Colonic mucosa (tissue), 4 donors: ENCODE measurements at places on chromosomes 3 and 15.
A peak's percentile ranks its signal among the peaks of the same experiment; 100 is the strongest.

DNA sequence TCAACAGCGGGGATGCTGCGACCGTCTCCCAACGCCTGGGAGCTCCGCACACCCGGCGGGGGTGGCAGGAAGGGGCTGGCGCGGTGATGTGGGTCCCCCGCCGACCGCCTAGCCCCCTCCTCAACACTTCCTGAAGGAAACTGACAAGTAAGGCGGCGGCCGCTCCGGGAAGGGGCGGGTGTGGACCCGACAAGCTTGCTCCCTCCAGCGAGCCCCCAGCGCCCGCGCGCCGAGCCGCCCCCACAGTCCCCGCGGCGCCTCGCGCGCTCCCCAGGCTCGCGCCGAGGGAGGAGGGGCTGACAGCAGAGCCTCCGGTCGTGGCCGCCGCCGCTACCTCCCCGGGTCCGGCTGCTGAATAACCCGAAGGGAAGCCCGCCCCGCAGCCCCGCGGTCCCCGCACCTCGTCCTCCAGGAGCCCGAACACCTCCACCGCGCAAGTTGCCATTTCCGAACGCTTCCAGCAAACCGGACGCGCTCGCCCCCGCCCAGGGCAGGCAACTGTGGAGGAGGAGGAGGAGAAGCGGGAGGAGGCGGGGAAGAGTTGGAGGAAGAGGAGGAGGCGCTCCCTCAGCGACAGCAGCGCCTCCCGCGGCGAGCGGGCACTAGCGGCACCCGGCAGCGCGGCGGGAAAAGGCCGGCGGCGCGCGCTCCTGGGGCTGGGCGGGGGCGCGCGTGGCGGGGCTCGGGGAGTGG lies at the start of gene NEDD4:
Gene NEDD4, minus strand, starts transcription at position 502 of the 693 bp plus-strand sequence. Its CDS starts 57 bp downstream, at position 445.
- H3K4me3 ChIP-seq: peak within 1 kb of the TSS; percentile 80
- no peaks in the 10 kb centered on the region for H3K27me3 ChIP-seq
- no peaks in the 10 kb centered on the region for H3K36me3 ChIP-seq
- DNase-seq: peak; percentile 87
- peak within 1 kb of the TSS; percentile 88 for H3K27ac ChIP-seq
- H3K4me1 ChIP-seq: peaks cover 5% of the 10 kb centered on the region

GRCh38 chr3:55532806-55533205 lies 45.7 kb upstream of the WNT5A start:
- no peaks in the 10 kb centered on the region for H3K36me3 ChIP-seq
- H3K4me3 ChIP-seq: no peak overlapping the region
- no peaks in the 10 kb centered on the region for H3K27me3 ChIP-seq

GRCh38 chr3:188916934-188917401 lies 254.8 kb upstream of the TPRG1 start:
- no peaks in the 10 kb centered on the region for H3K36me3 ChIP-seq
- H3K27me3 ChIP-seq: no peaks in the 10 kb centered on the region
- H3K4me1 ChIP-seq: no peaks in the 10 kb centered on the region

GRCh38 chr15:38362355-38362754 lies 91.6 kb upstream of the FAM98B start:
- no peak for DNase-seq
- no peak overlapping the region for H3K4me3 ChIP-seq
- no peaks in the 10 kb centered on the region for H3K36me3 ChIP-seq

- no peaks in the 10 kb centered on the region for H3K27me3 ChIP-seq
- no peaks in the 10 kb centered on the region for H3K36me3 ChIP-seq
- H3K27ac ChIP-seq: no peak overlapping the region
- H3K4me3 ChIP-seq: no peak overlapping the region
These were observed 29.4 kb upstream of the ATP8B4 start for GRCh38 chr15:50148362-50148963.

- no peak overlapping the region for H3K4me3 ChIP-seq
- H3K4me1 ChIP-seq: no peaks in the 10 kb centered on the region
- H3K27me3 ChIP-seq: no peaks in the 10 kb centered on the region
- no peak overlapping the region for H3K27ac ChIP-seq
These were observed 51.7 kb upstream of the CAPN7 start for GRCh38 chr3:15154326-15154725.

DNA sequence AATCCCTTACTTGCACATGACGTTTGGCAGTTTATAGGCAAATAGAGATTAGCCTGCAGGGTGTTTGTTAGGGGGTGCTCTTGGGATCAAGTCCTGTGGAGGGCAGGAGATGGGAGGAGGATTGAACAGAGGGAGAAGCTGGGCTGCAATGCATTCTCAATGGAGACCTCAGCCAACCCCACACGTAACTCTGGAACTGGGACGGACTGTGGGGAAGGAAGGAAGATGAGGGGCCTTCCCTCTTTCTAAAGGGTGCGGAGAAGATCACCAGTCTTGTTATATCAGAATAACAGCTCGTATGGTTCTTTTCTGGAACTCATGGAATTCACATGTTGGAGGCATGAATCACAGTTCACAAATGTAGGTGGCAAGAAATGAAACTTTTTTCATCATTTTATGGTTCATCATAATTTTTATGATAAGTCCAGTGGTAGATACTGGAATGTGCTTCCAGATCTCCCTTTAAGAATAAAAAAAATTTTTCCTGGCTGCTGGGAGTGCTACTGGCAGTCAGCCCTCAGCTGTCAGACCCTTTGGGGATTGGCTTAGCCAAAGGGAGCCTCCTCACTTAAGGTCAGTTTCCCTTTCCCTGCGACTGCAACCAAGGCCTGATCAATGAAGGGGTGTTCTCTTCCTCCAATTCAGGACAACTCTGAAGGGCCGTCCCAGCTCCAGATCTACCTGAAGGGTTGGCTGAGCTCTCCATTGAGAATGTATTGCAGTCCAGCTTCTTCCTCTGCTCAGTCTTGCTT lies 20.5 kb upstream of the LYZL4 start:
- no peaks in the 10 kb centered on the region for H3K27me3 ChIP-seq
- H3K27ac ChIP-seq: no peak overlapping the region
- DNase-seq: no peak
- H3K36me3 ChIP-seq: no peaks in the 10 kb centered on the region

- DNase-seq: no peak
- H3K4me1 ChIP-seq: no peaks in the 10 kb centered on the region
- H3K36me3 ChIP-seq: no peaks in the 10 kb centered on the region
- H3K27me3 ChIP-seq: no peaks in the 10 kb centered on the region
- no peak overlapping the region for H3K4me3 ChIP-seq
These were observed 15.3 kb upstream of the SEMA3F start for GRCh38 chr3:50139718-50140423.

DNA sequence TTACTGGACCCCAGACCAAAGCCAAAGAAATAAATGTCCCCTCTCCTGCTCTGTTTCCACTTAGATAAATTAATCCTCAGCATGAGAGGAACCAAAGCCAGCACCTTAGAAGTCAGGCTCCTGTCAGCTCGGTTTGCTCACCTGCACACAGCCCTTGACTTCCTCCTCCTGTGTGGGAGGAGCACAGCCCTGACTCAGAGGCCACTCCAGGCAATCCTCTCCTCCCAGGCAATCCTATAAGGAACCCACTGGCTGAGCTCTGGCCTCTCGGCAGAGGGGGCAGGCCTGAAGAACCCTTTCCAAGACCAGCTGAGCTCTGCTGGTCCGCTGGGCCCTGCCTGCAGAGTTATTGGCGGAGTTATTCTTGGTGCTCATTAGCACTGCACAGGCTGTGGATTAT lies 30.8 kb downstream of the LIPC start:
- H3K36me3 ChIP-seq: no peaks in the 10 kb centered on the region
- H3K4me3 ChIP-seq: no peak overlapping the region
- DNase-seq: peak; percentile 81
- H3K27me3 ChIP-seq: no peaks in the 10 kb centered on the region
- no peak overlapping the region for H3K27ac ChIP-seq

- H3K4me1 ChIP-seq: no peaks in the 10 kb centered on the region
- no peak for DNase-seq
- H3K36me3 ChIP-seq: no peaks in the 10 kb centered on the region
- H3K27me3 ChIP-seq: no peaks in the 10 kb centered on the region
- H3K27ac ChIP-seq: no peak overlapping the region
These were observed 69.6 kb downstream of the SLC12A8 start for GRCh38 chr3:125142940-125143339.

GRCh38 chr3:10758304-10759037 lies 57.6 kb upstream of the SLC6A11 start:
- no peaks in the 10 kb centered on the region for H3K27me3 ChIP-seq
- no peak overlapping the region for H3K4me3 ChIP-seq
- H3K4me1 ChIP-seq: no peaks in the 10 kb centered on the region
- no peak overlapping the region for H3K27ac ChIP-seq

GRCh38 chr3:28940530-28940929 lies 340.3 kb upstream of the RBMS3 start:
- DNase-seq: peak; percentile 19
- no peaks in the 10 kb centered on the region for H3K27me3 ChIP-seq
- no peaks in the 10 kb centered on the region for H3K4me1 ChIP-seq
- H3K4me3 ChIP-seq: no peak overlapping the region
- H3K36me3 ChIP-seq: no peaks in the 10 kb centered on the region
- no peak overlapping the region for H3K27ac ChIP-seq

DNA sequence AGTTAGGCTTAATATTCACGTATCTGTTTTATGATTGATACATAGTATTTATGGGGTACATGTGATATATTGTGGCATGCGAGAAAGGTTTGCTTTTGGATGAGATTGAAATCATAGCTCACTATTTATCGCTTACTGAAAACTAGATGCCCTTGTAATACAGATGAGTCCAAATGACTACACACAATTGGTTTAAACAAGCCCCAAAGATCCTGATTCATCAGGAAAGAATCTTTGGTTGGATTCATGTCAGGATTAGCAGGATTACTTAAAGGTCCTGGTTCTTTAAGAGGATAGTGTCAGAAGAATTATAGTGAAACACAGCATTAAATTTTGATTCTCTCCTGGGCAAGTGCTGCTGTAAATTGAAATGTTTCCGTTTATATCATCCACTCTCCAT lies 18.6 kb upstream of the AADAC start:
- no peaks in the 10 kb centered on the region for H3K4me1 ChIP-seq
- no peak overlapping the region for H3K27ac ChIP-seq
- H3K4me3 ChIP-seq: no peak overlapping the region
- H3K36me3 ChIP-seq: no peaks in the 10 kb centered on the region
- no peak for DNase-seq

- H3K4me1 ChIP-seq: no peaks in the 10 kb centered on the region
- H3K27me3 ChIP-seq: no peaks in the 10 kb centered on the region
- H3K27ac ChIP-seq: peak overlapping the region; percentile 69
- H3K4me3 ChIP-seq: no peak overlapping the region
- H3K36me3 ChIP-seq: no peaks in the 10 kb centered on the region
These were observed 52.1 kb downstream of the TGFBR2 start for GRCh38 chr3:30658328-30659052.

DNA sequence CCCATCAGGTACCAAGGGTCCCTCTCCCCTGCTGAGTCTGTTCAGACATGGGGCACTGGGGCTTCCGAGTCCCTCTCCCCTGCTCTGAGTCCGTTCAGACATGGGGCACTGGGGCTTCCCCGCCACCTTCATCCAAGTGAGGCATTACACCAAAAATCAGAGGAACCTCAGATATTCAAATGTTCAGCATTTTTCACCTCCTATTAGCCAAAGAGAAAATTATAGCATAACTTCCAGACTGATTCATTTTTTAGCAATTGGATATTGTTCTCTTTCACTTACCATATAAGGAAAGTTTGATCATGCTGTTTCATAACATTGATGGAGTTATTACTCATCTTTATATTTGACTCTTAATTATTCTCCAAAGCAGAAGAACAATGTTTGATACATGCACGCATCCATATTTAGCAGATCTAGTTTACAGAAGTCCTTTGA lies 213.9 kb downstream of the MTHFS start:
- H3K4me3 ChIP-seq: no peak overlapping the region
- H3K27ac ChIP-seq: no peak overlapping the region
- no peak for DNase-seq

DNA sequence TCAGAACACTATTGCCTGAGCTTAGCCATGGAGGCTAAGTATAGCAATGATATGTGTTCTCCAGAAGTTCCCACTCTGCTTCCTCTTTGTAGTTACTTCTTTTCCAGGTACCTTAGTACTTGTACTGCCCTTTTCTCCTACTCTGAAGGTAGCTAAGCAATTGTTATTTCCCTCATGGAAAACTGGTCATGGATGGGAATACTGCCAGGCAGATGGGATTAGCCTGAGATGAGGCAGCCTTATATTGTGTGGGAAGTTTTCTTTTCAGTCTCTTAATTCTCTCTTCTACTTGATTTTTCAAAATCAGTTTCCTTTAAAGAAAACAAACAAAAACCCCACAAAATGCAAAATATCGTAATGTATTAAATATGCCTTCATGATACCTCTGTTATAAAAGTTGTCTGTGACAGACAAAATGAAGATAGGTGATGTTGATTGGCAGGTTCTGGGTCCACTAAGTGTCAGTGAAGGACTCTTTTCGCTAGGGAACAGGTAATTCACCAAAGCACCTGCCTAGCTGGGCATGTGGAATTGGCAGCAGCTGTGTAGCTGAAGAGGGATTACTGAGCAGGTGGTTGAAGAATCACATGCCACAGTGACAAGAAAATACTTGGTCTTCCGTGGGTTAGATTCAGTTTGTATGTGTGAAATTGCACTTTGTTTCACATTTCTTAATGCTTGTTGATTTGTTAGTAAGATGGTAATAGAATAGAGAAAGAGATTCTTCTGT lies 4.1 kb downstream of the ZNF609 start:
- H3K4me3 ChIP-seq: no peak overlapping the region
- peaks cover 3% of the 10 kb centered on the region for H3K4me1 ChIP-seq
